ENCODE measurements at places on chromosomes 4 and X. TPM values are rescaled to one million over a fixed set of nuclear protein-coding genes. Genes with fewer than 3 reads are reported as not detected.
A peak's percentile ranks its signal among the peaks of the same experiment; 100 is the strongest.

The ZNF711 gene
- polyA plus RNA-seq, result 28.9 TPM

The DAPP1 gene
- not detected for polyA plus RNA-seq

The DACH2 gene
- 0.65 TPM for polyA plus RNA-seq

DNA sequence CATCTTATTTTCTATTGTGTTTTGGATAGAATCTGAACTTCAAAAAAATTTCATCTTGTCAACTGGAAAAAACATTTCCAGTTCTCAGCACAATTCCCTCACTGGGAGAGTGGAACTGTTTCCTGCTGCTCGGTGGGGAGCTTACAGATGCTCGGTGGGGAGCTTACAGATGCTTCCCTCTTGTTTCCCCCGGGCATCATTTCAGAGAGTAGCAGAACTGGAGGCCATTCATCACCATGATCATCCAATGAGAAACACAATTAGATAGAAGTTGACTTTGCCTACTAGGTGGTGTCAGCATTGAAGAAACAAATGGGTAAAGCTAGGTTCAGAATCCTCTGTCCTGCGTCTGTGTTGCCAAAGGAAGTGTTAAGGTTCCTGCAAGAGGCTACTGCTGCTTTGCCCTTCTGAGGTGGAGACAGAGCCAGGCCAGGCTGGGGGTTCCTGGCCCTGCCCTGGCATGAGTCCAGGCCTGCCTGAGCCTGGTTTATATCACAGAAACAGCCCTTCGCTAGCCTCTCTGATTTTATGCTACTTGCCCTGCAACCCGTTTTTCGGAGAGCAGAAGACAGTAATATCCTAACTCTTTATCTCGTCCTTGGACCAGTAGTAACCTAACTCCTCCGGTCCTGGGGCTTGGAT, 70.6 kb downstream of the TAPT1 start:
- DNase-seq, result peak; percentile 28

- no peak for DNase-seq
These were observed 8.6 kb downstream of the DAPP1 start for GRCh38 chr4:99825272-99825671.

DNA sequence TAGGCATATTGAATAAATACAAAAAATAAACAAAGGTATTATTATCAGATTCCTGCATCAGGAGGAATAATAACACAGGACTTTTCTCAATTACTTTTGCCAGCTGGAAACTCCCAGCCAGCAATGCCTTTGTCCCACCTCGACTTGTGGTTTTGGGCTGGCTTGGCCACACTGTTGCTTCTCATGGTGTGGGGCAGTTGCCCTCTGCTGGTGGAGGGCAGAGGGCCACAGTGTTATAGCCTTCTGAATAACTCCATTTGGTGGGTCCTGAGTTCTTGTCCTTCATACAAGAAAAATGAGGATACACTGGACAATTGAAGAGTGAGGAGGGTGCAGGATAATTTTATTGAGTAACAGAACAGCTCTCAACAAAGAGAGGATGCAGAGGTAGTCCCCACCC, 1206.0 kb upstream of the ADGRL3 start:
- no peak for DNase-seq

DNA sequence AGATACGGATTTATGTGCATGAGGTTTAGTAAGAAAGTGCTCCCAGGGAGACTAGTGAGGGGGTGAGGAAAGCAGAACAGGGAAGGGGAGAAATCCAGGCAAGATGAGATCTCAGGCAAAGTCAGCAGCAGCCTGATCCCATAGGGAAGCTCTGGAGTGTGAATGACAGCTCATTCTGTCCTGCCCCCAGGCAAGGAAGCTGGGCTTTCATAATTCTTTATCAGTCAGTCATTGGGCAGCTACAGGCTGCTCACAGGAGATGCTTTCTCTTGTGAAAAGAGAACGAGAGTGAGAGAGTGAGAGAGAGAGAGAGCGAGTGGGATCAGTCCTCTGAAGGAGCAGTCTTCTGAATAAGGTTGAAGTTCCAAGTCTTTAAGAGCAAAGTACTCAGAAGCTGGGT, 48.1 kb downstream of the SRPX start:
- no peak for DNase-seq

The FGF13 gene
- 88.9 TPM for polyA plus RNA-seq

The HUWE1 gene
- polyA plus RNA-seq, result 56.0 TPM

DNA sequence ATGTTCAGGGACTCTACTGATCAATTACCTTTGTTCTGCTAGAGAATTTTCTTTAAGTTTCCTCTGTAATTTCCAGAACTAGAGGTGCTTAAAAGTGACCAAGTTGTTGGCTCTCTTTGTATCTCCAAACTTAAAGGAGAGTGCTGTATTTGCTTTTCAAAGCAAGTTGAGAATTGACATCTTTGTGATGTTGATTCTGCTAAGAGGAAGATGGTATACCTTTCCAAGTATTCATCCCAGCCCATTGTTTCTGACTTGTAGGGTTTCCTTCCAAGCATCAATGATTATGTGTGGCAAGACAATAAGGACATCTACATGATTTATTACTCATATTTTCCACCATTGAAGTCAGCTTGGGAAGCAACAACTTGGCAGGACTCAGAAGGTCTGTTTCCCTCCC, 190.6 kb downstream of the GC start:
- peak; percentile 4 for DNase-seq

DNA sequence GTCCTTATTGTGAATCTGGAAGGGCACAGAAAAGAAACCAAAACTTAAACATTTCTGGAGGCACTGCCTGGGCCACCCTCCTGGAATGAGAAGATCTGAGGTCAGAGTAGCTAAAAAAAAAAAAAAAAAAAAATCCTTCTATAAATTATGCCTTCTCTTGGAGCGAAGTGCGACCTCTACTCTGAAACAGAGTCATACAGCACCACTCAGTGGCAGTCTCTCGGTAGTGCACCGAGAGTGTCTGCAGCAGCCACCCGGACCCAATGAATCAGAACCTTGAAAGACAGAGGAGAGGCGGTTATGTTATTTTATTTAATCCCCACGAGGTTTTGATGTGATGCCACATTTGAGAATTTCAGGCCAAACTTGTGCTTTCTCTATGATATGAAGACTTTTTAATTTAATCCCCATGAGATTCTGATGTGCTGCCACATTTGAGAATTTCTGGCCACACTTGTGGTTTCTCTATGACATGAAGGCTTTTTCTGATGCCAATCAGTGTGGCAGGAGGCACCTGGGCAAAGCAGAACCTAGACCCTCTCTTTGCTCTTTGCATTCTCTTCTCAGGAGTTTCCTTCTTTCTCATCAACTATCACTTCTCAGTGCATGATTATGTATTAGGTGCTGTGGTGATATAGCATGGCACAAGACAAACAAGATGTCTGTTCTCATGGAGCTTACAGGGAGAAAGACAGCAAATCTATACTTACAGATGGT, 5.6 kb upstream of the CT47C1 start:
- DNase-seq, result peak; percentile 70

The PABPC4L gene
- 2.3 TPM for polyA plus RNA-seq

The BEX5 gene
- 7.3 TPM for polyA plus RNA-seq

DNA sequence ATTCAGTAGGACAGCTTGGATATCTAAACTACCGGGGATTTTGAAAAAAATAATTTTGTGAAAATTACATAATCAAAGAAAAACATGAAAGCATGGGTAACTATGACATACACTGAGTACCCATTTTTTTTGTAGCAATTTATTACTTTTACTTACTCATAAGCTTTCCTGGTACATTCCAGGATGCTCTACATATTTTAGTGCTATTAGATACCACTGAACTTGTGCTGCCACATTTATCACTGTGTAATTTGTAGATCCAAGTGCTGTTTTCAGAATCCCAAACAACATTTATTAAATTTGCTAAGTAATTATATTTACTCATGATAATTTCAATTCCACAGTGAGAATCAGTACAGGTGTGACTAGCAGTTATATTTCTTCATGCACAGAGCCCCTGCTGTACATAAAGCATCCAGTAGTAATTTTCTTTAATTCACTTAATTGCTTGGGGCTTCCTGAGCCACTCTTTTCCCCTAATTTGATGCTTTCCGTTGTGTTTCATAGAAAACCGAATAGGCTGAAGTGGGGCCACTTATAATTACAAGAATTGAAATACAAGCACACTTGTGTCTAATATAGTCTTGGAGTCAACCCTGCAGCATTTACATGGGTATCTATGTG, 2254.4 kb downstream of the ARAP2 start:
- DNase-seq, result no peak

Data from cardiac muscle cell (in vitro differentiated cells and primary cell).